ENCODE measurements at places on chromosomes 5 and 9. TPM values are rescaled to one million over a fixed set of nuclear protein-coding genes. Genes with fewer than 3 reads are reported as not detected.

- DNase-seq = no peak
These were observed 806 bp upstream of the CDC42SE2 start for GRCh38 chr5:131262953-131263541.

DNA sequence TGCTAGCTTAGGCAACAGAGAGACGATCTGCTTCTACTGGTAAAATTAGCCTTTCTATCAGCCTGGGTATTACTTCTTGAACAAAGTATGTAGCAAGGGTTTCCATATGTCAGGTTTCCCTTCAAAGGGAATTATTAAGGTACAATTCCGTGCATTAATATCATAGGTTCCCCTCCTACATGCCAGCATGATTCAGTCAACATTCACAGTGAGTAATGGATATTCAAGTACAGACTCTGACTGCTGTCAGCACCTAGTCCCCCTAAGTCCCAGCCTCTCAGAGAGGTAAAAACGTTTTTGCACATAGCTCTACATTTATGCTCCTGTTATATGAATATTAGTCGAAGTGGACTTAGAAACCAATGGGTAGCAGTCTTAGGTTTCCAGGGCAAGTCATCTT lies 322.4 kb upstream of the CCNG1 start:
- no peak for DNase-seq

Gene LSM11
- total RNA-seq = 8.8 TPM

DNA sequence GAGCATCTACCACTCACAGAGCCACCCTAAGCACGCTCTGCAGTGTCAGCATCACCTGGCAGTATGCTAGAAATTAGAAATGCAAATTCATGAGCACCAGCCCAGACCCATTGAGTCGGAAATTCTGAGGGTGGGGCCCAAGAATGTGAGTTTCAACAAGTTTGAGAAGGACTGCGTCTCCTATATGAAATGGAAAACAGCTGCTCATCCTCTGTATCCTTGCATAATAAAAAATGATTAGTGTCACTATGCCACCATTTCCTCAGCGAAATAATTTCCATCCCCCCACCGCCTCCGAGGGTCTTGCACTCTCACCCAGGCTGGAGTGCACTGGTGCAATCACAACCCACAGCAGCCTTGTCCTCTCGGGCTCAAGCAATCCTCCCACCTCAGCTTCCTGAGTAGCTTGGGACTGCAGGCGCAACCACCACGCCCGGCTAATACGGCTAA lies 1.3 kb upstream of the IQGAP2 start:
- DNase-seq = peak; percentile 40

Gene SCGB3A2
- not detected for total RNA-seq

DNA sequence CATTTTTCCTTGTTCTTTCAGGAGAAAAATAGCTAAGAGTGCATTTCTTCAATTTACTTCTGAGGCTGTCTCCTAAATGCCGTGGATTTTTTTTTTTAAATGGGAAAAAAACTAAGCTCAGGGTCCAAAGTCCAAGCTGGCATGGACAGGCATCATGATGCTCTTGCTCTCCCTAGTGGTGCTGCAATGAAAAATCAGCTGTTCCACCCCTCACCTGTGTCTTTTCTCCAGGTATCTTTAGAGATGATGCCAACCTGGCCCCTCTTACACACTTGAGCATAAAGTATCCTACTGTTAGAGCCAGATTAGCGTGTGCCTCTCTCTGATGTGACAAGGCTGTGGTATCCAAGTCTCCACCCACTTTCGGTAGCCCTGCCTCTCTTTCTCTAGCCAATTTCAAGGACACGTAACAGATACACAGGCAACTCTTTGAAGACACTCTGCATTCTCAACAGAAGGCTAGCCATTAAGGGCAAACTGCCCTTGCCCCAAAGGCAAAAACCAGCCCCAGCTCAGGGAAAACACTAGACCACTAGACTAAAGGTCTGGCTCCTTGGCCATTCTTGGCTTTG lies 208.8 kb downstream of the SAXO1 start:
- DNase-seq = no peak

Gene MAMDC2
- not detected for total RNA-seq

DNA sequence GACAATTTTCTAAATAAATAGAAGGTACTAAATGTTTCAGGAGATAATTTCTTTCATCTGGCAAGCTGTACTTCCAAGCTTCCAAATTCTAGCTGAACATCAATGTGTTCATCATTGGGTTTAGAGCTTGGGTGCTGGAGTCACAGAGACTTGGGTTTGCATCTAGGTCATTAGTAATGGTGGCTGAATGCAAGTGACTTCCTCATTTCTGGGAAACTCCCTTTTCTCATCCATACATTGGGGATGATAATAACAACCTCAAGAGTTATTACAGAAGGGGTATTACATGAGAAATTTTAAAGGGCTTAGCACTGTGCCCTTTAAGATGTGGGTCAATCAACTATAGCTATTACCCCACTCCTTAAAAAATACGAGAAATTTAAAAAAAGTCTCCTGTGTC lies 41.1 kb upstream of the KLF4 start:
- DNase-seq = no peak

Gene F12
- 5.4 TPM for total RNA-seq

- no peak for DNase-seq
These were observed 1.2 kb upstream of the PHAX start for GRCh38 chr5:126599499-126599898.

Gene OR1Q1
- not detected for total RNA-seq

DNA sequence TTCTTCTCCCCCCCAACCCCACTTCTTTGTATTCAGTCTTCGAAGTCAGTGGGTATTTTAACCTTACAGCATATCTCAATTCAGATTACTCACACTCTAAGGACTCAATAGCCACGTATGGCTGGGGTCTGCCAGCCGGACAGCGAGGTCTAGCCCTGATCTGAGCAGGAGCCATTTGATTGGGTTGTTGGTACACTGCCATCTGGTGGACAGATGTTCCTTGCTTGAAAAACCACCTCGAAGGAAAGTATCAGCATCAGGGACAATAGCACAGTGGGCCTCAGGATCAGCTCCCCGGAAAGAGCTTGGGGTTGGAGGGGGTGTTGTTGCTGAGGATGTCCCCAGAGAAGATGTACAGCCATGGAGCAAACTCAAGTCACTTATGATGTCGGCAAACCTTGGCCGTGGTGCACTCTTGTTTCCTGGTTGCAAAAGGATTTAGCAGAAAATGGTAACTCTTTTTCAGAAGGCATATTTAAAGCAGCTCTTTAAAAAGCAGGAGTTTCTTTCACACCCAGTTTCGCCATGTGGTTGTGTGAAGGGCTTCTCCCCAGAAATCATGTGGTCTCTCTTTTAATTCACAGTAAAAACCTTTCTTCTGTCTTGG lies 31.7 kb upstream of the KCNMB1 start:
- peak; percentile 71 for DNase-seq

Gene CNTFR
- not detected for total RNA-seq

- DNase-seq = no peak
These were observed 77.4 kb downstream of the KCNIP1 start for GRCh38 chr5:170581211-170581610.

Gene CRHBP
- total RNA-seq = not detected

DNA sequence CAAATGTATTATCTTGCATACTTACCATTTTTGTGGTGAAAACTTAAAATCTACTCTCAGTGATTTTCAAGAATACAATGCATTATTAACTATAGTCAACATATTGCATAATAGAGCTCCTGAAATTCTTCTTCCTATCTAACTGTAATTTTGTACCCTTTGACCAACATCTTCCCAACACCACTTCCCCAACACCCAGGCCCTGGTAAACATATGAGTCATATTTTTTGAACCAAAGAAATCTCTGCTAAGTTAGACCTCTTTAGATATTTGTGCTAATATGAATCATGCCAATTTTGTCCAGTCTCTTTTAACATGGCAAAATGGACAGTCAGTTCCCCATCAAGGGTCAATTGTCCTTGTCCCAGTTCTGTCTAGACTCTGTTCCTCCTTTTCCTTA lies 18.5 kb upstream of the RGS7BP start:
- DNase-seq = no peak

DNA sequence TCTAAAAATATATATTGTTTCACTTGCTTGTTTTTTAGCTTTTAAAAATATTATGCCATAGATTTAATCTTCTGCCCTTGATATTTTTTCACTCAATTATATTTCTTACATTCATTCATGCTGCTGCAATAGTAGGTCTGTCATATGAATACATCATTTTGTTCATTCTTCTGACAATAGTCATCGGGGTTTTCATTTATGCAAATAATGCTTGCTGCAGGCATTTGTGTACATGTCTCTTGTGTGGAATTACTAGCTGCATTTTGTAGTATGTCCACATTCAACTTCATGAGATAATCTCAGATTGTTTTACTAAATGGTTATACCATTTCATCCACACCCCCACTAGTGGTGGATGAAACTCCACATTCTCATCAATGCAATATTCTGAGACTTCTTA lies 5.3 kb upstream of the PLPP1 start:
- no peak for DNase-seq

DNA sequence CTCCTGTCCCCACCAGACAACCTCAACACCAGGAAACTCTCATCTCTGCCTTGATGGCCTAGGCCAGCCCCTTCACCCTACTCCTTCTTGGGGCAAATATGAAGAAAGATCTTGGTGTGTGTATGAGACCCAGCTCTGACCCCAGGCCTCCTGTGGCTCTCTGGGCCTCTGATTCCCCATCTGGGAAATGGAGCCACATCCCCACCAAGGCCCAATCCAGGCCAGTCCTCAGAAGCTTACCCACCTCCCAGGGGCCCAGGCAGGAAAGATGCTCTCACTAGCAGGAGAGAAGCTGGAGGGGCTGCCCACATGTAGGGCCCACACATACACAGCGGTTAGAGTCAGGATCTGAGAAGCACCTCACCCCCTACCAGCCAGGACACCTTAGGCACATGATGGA lies 38.9 kb downstream of the BICD2 start:
- no peak for DNase-seq

- DNase-seq = no peak
These were observed 561.1 kb upstream of the ACO1 start for GRCh38 chr9:31823365-31823764.

DNA sequence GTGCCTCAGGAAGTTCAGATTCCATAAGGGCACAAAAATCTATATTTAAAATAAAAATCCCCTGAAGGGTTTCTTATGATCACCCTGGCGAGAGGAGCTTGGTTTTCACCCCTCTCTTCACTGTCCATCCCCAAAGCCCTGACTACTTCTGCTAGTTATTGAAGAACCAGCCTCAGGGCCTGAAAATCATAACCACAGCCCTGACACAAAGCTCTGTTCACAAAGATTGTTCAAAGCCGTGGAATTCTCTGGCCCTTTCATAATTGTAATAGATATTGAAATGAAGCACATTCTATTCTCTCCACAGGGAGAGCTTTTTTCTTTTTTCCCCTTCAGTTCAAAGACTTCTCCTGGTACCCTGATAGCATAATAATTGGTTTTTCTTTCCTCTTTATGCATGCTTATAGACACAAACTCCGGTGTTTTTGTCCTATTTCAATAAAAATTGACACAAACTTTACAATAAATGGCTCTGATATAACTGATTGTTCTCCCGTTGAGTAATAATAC lies 343.8 kb downstream of the CAAP1 start:
- DNase-seq = no peak

- DNase-seq = no peak
These were observed 28.8 kb downstream of the RAB14 start for GRCh38 chr9:121172726-121173487.

DNA sequence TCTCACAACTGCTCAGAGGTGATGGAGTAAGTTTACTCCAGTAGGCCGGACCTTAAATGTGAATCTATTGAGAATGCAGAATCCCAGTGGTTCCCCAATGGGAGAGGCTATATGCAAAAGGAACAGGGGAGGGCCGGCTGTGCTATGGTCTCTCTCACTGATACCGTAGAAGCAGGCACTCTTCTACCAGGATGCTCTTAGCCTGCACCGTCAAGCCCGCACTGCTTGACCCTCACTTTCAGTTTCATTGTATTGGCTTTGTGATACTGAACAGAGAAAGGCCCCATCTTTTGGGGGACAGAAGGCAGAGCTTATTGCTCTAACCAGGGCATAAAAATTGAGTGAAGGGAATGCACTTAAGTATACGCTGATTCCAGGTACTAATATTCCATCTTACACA lies 615.0 kb upstream of the RGMB start:
- DNase-seq = no peak

Data from activated naive CD4-positive, alpha-beta T cell treated with anti-CD3 and anti-CD28 coated beads for 36 hours (primary cell).